ENCODE measurements at places on chromosomes 5 and 9.
A peak's percentile ranks its signal among the peaks of the same experiment; 100 is the strongest.

DNA sequence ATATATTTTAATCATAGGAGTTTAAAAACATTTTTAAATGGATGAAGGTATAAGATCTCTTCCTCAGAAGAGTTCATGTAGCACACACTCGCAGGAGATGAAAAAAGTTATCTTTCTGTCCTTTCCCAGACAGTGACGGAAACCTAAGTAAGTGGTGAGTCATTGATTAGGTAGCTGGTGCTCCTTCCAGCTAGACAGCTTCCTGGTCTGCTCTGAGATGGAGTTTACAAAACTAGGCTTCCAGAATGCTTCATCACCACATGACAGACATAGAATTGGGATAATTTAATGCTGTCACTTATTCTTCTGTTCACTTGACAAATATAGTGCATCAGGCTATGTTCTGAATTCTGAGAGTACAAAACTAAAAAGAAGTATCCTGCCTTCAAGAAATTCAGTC lies 2393.0 kb upstream of the C9orf72 start:
- DNase-seq, result no peak

DNA sequence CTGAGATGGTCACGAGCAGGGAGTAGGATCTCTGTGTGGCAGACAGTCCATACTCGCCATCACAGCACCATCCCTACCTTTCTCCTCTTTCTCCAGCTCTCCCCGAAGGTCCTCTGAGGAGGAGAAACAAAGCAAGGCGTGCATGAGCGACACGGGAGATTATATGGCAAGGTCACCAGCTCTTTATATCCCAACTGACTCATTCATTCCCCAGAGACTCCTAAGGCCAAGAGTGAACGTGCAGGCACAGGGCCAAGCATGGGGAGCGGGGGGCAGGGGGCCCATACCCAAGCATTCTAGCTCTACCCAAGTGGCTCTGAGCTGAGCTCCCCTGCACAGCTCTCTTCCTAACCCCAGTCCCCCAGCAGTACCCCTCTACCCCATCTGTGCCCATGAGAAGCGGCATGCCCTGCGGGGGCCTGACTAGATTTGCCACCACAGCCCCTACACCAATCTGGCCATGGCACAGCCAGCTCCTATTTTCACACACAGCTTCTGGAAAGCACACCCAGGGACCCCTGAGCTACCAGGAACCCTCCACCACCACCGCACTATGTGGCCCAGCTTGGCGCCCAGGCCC lies 6.8 kb downstream of the TRIM7 start:
- no peak for DNase-seq

- no peak for DNase-seq
Measured at GRCh38 chr5:14342306-14342705, 199.2 kb downstream of the TRIO start.

- DNase-seq, result peak; percentile 48
Measured at GRCh38 chr5:68290260-68290674, 74.7 kb downstream of the PIK3R1 start.

GRCh38 chr9:79895232-79895631 lies 323.5 kb downstream of the TLE4 start:
- no peak for DNase-seq

GRCh38 chr5:130526708-130527107 lies 622.4 kb downstream of the CHSY3 start:
- DNase-seq, result no peak

GRCh38 chr5:81212211-81212751 lies 20.8 kb upstream of the CKMT2 start:
- DNase-seq, result no peak
